GM12891 (cell line): ENCODE measurements at places on chromosomes 11 and 22.

- DNase-seq = no peak
These were observed 47.2 kb downstream of the CHRDL2 start for GRCh38 chr11:74683941-74684481.

DNA sequence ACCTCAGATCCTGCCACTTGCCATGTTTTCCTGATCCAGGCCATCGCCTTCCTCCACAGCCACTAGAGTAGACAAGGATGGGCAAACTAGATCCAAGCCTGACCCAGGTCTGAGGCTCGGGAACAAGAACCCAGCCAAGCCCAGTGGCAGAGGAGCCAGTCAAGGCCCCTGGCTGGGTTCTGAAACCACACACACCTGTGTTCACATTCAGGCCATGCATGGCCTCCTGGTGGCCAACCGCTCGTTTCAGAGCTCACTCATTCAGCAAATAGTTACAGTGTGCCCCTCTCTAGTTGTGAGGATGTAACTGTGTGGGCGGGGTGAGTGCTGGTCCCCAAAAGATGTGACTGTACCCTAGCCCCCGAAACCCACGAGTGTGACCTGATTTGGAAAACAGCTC lies 337.6 kb downstream of the CTTN start:
- no peak for DNase-seq

DNA sequence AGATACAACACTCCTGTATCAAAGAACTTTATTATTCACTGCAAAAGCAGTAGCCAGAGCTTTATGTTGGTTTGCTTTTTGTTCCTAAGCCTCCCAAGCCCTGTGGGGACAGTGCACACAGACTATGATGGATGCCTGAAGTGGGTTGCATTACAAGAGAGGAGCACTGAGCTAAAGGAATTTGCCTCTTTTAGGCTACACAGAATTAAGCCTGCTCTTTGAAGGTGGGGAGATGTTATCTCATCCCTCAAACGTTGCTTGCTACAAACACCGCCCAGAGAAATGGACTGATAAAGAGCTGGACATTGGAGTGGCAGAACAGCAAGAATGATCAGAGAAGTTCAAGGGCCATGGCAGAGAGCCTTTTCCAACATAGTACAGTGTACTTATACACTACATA lies 2.5 kb upstream of the POGLUT3 start:
- no peak for DNase-seq

DNA sequence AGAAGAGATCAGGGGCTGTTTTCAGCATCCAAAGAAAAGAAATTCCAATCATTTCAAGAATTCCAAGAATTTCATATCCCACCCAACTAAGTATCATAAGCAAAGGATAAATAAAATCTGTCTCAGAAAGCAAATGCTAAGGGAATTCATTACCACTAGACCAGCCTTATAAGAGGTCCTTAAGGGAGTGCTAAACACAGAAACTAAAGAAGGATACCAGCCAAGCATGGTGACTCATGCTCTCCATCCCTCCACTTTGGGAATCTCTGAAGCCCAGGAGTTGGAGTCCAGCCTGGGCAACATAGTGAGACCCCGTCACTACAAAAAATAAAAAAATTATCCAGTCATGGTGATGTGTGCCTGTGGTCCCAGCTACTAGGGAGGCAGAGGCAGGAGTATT lies 17.8 kb downstream of the FADD start:
- no peak for DNase-seq

GRCh38 chr11:128775468-128775867 lies 81.6 kb downstream of the FLI1 start:
- no peak for DNase-seq

- no peak for DNase-seq
These were observed 390.8 kb downstream of the SHANK2 start for GRCh38 chr11:70861559-70861958.

GRCh38 chr11:36023922-36024321 lies 80.1 kb downstream of the LDLRAD3 start:
- no peak for DNase-seq

DNA sequence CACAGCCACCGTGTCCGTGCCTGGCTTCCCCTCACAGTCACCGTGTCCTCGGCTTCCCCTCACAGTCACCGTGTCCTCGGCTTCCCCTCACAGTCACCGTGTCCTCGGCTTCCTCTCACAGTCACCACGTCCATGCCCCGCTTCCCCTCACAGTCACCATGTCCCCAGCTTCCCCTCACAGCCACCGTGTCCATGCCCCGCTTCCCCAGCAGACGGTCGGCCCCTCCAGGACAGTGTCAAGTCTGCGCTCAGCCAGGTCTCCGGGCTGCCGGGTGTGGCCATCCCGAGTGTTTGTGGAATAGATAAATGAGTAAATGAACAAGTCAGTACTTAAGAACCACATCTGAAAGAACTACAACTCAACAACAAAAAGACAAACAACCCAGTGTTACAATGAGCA lies 23.8 kb downstream of the WNT7B start:
- no peak for DNase-seq

- no peak for DNase-seq
These were observed 2.2 kb upstream of the NUP160 start for GRCh38 chr11:47850337-47850736.

GRCh38 chr22:30390974-30391691 lies 3.9 kb upstream of the RNF215 start:
- DNase-seq = peak; percentile 72

DNA sequence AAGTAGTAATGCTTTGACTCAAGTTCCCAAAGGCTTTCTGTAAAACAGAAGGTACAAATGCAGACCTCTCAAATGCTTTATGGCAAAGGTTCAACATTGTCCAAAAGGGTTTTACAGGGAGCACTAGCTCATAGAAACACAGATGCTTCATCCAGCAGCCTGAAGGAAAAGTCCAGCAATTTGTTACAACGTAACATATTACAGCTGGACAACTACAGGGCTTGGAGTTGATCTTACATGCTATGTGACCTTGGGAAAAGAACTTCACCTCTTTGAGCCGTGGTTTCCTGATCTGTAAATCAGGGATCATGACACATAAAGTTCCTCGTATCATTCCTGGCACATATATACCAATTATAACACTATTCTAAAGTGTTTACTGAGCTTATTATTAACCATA lies 84.9 kb downstream of the DDIAS start:
- no peak for DNase-seq

DNA sequence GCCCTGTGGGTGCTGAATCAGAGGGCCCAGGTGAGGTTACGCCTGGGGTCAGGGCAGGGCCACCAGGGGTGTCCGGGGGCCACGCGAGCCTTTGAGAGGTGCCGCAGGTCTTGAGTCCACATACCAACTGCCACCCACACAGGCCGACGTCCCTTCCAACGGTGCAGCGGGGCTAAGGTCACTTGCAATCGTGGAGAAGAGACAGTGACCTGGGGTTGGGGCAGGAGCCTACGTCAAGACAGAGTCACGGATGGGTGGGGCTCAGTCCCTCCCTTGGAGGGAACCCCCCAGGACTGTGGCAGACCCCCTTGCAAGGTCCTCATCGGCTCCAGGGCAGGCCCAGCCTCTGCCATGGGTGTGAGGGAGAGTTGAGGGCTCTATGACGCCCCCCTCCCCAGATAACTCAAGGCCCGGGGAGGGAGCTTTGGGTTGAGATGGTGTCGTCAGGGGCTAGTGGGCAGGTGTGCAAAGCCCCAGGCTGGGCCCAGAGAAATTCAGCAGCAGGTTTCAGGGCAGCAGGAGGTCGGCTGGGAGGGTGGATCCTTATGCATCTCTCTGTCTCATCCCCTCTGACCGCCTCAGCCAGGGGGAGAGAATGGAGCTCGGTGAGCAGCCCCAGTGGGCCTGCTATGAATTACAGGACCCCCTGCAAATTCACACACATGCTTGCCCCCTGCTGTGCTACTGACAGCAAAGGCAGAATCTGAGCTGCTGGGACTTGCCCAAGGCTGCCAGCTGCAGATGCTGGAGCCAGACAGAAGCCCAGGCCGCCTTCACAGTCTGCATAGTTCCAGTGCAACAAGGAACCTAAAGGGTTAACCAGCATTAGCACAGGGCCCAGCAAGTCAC lies 60.0 kb downstream of the MYEOV start:
- no peak for DNase-seq

DNA sequence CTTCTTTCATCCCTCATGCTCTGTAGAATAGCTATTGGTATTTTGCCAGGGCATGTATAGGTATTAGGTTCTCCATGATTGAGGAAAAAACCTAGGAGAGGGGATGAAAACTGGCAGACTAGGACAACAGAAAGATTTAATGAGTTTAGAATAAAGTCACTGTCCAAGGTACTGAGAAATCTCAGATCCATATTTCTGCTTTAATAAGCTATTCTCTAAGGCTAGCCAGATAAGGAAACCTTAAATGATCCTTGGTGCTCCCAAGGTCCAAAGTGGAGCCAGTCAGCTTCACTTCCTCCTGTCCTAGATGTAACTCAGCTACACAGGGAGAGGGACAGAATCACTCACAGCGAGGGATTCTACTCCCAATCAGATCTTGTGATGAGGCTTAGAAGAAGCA lies 13.7 kb upstream of the CSNK2A3 start:
- no peak for DNase-seq

DNA sequence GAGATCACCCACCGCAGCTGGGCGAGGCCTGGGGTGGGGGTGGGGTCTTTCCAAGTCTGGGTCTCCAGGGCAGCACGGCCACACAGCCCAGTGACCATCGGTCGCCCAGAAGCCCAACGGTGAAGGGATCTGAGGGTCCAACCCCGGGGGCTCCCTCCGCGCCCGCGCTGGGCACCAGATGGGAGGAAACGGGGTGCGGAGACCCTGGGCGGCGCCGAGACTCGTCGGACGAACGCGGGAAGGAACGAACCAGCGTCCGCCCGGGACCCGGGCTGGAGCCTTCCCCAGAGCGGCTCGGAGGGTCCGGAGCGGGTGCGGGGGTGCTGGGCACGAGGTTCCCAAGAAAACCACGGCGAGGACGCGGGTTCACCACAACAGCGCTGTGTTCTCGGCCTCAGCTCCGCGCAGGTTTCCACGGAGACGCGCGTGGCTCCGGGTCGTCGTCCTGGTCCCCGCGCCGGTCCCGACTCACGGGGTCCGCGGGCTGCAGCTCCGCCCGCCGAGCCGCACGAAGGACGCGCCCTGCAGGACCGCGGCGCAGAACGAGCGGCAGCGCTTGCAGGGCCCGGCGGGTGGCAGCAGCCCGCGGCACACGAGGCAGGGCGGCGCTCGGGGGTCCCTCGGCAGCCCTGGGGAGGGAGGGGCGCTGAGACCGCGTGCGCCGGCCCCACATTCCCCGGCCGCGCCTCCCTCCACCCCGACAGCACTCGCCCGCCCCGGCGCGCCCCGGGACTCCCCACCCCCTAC lies 2.3 kb upstream of the IL17REL start:
- DNase-seq = peak; percentile 51

- DNase-seq = no peak
These were observed 8.8 kb upstream of the OR2AT4 start for GRCh38 chr11:75105462-75105925.

DNA sequence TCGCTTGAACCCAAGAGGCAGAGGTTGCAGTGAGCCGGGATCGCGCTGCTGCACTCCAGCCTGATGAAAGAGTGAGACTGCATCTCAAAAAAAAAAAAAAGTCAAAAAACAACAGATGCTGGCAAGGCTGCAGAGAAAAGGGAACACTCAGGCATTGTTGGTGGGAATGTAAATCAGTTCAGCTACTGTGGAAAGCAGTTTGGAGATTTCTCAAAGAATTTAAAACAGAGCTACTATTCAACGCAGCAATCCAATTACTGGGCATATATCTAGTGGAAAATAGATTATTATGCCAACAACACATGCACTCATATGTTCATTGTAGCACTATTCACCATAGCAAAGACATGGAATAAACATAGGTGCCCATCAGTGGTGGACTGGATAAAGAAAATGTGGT lies 89.7 kb downstream of the EFCAB6 start:
- DNase-seq = no peak

- DNase-seq = no peak
These were observed 31.2 kb upstream of the MUC5AC start for GRCh38 chr11:1126491-1126926.

DNA sequence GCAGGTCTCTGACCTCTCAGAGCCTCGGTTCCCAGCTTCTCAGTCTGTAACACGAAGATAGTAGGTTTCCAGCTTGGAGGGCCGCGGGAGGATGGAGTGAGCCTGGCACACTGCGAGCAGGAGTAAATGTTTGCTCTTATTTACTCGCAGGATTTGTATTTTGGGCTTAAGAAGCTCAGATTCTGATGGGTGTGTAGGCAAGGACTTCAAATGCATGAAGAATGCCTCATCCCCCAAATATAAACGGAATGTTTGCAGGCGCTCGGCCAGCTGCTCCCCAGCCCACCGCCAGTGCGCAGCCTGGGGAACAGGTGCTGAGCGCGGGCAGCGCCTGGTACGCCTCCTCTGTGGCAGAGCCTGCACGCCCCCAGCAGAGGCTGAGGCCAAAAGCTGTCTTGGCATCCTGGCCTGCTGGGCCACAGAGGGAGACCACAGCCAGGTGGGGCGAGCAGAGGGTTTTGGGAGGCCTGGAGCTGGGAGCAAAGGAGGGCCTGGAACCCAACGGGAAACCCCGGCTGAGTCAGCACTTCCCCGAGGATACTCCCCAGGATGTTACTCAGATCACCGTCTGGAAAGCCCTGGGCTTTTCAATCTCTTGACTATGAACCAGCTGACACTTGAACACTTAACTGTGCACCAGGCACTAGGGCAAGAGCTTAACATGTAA lies 9.4 kb downstream of the EHD1 start:
- no peak for DNase-seq

DNA sequence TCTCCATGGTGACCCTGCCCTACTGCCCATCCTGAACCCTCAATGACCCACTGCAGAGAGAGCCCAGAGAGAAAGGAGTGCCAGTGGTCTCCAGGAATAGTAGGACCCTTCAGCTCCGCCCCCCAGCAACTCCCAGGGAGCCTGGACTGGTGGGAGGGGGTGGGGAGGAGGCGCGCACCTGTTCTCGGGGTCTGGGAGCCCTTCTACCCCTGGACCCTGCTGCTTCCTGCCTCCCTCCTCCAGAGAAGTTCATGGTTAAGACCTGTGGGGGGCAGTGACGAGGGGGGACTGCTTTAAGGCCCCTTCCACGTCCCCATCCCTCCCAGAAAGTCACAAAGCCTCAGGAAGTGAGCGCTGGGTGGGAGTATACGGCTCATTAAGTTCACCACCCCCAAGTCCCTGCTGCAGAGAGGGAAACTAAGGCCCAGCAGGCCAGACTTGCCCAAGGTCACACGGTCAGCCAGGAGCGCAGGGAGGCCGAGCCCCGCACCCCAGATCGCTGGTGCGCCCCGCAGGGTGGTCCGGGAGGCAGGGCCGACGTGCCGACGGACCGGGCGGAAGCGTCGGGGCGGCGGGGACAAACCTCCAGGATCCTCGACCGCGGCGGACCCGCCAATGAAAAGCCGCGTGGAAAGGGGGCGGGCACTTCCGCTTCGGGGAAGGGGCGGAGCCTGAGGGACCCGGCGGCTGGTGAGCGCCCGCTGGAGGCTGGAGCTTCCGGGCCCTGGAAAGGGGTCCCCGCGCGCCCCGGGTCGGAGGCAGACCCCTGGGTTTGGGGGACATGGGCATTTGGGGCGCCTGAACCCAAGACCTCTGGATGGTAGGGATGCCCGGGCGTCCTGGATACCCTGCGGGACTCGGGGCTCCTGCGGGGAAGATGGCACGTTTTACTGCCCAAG lies at the start of the genes NUDT22 and TRPT1:
TSS of gene NUDT22 (plus strand) at position 667 of the 899 bp plus-strand sequence. CDS start 379 bp downstream, outside the sequence.
TSS of gene TRPT1 (minus strand) at position 579 of the 899 bp plus-strand sequence. CDS start at position 253, 326 bp downstream.
- peak; percentile 96 for DNase-seq

GRCh38 chr11:28770806-28771205 lies 662.6 kb downstream of the METTL15 start:
- DNase-seq = no peak

- DNase-seq = no peak
These were observed at the start of gene TBX10 for GRCh38 chr11:67639438-67639859. TSS of gene TBX10 (minus strand) at chr11:67639763. CDS start at chr11:67639472, 291 bp downstream.
